ENCODE measurements at places on chromosomes 6 and 20. TPM values are rescaled to one million over a fixed set of nuclear protein-coding genes. Genes with fewer than 3 reads are reported as not detected.

Gene GPSM3
- total RNA-seq: 9.3 TPM

- no peak for DNase-seq
Observed at GRCh38 chr6:43848671-43849391, 78.8 kb downstream of the VEGFA start.

Gene CST1
- total RNA-seq: not detected

GRCh38 chr20:57710841-57711240 is 1.0 kb upstream of the PMEPA1 start:
- no peak for DNase-seq

DNA sequence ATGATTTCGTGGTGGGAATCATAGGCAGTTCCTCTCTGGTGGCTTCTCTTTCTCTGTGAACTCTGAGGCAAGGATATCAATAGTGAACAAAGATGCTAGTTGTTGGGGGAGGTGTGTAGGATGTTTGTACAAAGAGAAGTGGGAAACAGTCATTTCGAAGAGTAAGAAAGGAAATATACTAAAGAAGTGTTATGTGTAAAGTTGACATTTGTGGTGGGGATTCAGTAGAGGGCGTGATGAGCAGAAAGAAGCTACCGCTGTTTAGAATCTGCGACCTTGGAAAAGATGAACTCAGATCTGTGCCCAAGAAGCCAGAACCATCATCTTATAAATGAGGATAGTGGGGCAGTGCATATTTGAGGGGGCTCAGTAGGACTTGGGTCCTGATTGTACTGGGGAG is 11.4 kb downstream of the SLC35F1 start:
- no peak for DNase-seq

GRCh38 chr6:36566418-36566905 is 19.2 kb upstream of the STK38 start:
- no peak for DNase-seq

- DNase-seq: peak; percentile 47
Observed at GRCh38 chr6:54107470-54108090, 3.7 kb upstream of the MLIP start.

DNA sequence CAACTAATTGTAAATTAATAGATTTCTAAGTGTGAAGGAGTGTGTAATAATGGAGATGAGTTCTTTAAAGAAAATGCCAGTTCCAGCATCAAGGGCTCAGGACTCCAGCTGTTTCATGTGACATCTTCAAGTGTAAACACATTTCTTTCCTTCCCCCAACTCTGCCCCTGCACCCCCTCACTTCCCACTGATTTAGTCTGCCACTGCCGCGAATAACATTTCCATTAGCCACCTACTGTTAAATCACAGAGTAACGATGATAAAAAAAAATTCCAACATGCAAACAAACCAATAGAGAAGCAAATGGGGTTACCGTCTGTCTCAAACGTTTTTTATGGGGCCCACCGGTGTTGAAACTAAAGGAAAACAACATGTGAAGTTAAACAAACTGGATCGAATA is 414.3 kb downstream of the SAMD5 start:
- DNase-seq: peak; percentile 17

Gene TMEM217
- 1.3 TPM for total RNA-seq

GRCh38 chr6:149318581-149319286 is 1.2 kb downstream of the TAB2 start:
- peak; percentile 53 for DNase-seq

DNA sequence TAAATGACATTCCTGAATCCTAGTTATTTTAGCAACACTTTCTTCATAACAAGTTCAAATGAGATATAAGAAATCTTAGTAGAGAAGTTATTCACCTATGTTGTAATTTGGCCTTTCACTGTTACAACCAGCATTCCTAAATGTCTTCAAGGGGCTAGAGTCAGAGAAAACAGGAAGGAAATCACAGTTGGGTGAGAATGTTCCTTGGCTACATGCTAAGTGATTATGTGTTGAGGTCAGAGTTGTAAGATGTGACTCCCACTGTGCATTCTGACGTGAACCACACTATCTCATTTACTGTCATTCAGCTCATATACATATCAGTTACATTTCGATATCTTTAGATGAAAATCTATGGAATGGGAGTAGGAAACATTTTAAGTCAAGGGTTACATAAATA is 51.0 kb upstream of the MLIP start:
- no peak for DNase-seq

GRCh38 chr6:143698759-143699429 is 21.1 kb downstream of the PHACTR2 start:
- DNase-seq: no peak

DNA sequence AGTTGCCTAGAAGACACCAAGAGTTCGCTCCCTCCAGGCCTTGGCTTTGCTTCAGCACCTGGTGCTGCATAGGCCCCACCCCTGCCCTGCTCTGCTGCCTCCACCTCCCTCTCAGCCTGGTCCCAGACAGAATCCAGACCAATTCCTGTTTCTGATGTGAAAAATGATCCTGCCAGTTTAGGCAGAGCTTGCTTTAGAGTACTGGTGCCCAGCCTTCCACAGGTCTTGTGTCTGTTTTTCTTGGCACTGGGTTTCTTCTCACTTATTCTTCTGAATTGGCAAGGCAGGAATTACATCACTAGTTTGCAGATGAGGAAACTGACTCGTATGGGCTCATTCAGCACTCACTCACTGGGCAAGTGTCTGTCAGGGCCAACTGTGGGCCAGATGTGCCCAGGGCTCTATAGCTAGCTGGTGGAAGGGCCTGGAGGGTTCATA is 53.0 kb downstream of the HLA-A start:
- no peak for DNase-seq

DNA sequence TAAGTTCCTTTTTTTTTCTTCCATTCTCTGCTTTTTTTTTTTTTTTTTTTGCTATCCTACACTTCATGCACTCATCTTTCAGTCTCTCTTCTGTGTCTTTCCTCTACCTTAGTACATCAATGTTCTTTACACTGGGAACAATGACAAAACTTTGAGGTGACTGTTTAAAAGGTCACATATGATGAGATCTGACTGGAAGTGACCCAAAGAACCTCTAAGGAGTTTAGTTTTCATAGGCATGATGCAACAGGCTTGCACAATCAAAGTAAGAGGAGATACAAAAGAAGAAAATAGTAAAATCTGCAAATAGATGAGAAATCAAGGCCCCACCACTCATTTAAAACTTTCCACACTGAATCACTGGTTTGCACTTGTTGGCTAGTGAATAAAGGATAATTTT is 840.8 kb downstream of the TBC1D32 start:
- no peak for DNase-seq

DNA sequence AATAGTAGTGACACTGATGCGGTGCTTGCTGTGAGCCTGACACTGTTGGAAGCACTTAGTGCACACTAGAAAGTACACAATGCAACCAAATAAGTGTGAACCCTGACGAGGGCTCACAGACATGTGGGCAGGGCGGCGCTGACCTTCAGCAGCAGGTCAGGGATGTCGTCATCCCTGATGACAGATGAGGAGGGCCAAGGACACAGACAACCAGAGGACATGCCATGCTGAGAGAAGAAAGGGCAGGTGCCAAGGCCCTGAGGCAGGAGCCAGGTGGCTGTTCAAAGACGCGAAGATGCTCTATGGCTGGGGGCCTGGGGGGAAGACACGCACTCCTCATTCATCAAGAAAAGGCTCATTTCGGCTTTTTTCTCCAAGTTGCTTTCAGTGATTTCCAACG is 176.4 kb upstream of the CST7 start:
- DNase-seq: no peak

DNA sequence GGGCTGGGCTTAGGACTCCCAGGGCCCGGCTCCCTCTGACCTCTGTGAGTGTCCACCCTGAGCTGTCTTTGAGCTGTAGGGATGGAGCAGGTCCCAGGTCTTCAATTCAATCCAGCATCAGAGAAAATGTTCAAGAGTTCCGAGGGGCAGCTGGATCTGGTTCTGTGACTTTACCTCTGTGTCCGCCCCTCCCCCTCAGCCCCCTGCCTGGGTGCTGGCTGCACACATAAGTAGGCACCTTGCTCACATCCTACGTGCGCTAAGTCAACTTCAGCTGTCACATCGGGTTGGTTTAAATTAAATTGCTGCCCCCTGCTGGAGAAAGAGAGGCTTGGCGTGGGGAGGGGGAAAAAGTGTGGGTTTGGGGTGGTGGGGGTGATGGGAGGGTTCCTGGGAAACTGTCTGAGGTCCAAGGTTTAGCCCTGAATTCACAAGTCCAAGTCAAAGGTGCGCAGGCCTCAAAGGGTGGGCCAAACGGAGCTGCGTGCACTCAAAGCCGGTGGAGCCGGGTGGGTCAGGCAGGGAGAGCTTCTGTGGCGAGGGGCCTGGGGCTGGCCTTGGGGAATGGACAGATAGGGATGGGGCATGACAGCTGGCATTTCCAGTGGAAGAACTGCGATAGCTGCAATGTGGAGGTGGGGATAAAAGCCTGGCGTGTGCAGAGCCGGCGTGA is 3.0 kb downstream of the WFDC5 start:
- no peak for DNase-seq

GRCh38 chr20:57772349-57772964 is 62.6 kb upstream of the PMEPA1 start:
- no peak for DNase-seq

Gene NKX2-4
- not detected for total RNA-seq

DNA sequence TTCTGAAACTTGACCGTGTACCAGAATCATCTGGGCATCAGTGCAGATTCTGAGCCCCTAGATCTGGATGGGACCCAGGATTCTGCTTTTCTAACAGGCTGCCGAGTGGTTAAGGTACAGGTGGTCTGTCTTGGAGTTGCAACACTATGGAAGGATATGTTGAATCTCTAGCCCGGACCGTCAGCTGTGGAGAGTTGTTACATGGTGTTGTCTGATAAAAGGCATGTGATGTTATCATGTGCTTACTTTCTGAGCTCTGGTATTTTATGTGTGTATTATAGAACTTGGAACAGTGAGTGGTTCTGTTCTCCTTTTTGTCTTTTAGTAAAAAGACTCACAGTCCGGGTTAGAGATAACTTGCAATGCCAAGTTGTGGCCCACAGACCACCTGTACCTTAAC is 123.0 kb downstream of the JARID2 start:
- DNase-seq: no peak

GRCh38 chr6:21738180-21739094 is 144.9 kb downstream of the SOX4 start:
- no peak for DNase-seq
